Epithelial cell of esophagus (primary cell): ENCODE measurements at places on chromosomes 1 and 21.
A peak's percentile ranks its signal among the peaks of the same experiment; 100 is the strongest.

GRCh38 chr1:54404939-54405897 is 976 bp downstream of the SSBP3 start:
- peak; percentile 27 for DNase-seq

DNA sequence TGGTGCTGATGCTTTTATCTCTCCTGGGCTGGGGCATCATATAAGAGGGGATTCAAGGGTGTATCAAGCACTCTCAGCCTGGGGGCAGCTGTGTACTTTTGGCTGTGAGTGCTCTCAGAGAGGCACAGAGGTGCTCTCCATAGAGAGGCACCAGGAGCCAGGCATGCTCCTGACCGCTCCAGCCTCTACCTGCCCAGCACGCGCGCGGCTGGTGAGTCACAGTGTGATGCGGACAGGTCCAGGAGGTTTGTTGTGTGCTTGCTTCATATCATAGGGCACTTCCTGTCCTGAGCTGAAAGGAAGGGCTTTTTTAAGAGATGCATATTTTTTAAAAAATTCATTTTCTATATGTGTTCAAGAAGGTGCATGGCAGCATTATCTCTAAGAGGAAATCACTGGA is 93.6 kb upstream of the BCAR3 start:
- peak; percentile 90 for DNase-seq

DNA sequence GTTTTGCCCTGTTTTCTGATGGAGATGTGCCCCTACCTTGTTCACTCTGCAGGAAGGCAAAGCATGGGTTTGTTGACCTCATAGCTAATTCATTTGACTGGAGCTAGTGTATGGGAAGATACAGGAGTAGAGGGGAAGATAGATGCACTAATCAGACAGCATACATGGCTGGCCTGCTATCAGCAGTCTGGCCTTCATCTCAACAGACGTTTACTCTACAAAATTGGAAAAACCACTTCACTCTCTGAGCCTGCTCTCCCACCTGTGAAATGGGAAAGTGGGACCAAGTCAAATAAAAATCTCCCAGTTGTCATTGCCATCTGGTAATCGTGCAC is 235.2 kb upstream of the RAB4A start:
- DNase-seq, result no peak

DNA sequence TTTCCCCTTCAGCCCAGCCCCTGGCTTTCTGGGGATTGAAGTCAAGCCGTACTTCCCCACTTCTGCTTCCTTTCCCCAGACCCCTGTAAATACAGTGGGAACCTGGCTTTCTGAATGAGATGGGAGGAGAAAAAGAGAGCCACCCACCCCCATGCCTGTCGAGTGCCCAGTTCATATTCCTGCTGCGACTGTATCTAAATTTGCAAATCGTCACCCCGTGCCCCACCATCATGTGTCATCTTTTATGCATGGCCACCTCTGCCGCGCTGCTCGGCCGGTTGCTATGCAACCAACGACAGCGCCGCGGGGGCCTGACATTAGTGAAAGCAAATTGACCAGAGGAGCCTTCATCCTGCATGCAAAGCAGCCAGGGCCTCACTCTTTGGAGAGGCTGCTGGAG is 143.0 kb downstream of the ELAVL4 start:
- DNase-seq, result no peak
